Posterior cingulate gyrus (tissue), 11 donors: ENCODE measurements at places on chromosomes 5 and 9.

GRCh38 chr9:91067306-91067860 lies 265.8 kb downstream of the SYK start:
- DNase-seq: no peak

- DNase-seq: no peak
Observed at GRCh38 chr5:84248013-84248412, 136.7 kb downstream of the EDIL3 start.

- DNase-seq: no peak
Observed at GRCh38 chr5:126970517-126971017, 59.8 kb downstream of the MARCHF3 start.

GRCh38 chr9:91033797-91034196 lies 232.2 kb downstream of the SYK start:
- DNase-seq: no peak

DNA sequence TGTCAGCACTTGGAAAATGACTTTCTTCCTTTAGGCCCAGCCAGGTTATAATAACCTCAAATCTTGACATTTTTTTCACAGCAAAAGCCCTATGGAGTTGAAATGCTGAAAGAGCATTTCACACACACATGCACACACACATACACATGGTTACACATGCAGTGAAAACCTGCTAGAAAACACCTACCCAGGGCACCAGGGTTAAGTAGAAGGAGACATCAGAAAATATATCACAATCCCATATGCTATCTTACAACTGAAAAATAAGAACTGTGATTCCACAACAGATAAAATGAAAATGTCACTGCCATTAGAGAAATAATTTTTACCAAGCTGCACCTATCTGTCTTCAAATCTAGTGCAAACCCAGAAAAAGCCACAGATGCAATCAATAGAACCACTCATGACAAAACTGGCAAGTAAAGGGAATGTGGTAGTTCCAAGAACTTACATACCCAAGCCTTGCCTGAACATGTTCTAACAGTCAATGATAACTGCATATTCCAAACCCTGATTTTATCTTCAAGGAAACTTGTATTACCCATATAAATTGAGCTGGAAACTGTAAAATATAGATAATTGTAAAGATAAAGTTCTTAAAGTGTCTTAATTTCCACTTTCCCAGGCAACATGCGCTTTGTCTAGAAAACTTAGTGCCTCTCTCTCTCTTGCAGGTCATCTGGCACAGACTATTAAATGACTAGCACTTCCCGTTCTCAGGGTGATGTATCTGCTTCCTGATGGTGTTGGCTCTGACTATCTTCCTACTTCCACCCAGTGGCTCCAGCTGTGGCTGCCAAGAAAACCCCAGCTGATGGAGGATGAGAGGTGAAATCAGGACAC lies 250.2 kb upstream of the PTGER4 start:
- DNase-seq: no peak

GRCh38 chr9:72873456-72873855 lies 79.4 kb downstream of the ALDH1A1 start:
- DNase-seq: no peak

GRCh38 chr5:109656829-109657228 lies 32.9 kb upstream of the MAN2A1 start:
- DNase-seq: peak; percentile 23

GRCh38 chr9:97900738-97901565 lies 21.3 kb downstream of the TRMO start:
- peak; percentile 20 for DNase-seq

- DNase-seq: no peak
Observed at GRCh38 chr9:14077672-14078071, 236.3 kb downstream of the NFIB start.

- DNase-seq: peak; percentile 75
Observed at GRCh38 chr5:172403189-172403796, 51.0 kb downstream of the SH3PXD2B start.

DNA sequence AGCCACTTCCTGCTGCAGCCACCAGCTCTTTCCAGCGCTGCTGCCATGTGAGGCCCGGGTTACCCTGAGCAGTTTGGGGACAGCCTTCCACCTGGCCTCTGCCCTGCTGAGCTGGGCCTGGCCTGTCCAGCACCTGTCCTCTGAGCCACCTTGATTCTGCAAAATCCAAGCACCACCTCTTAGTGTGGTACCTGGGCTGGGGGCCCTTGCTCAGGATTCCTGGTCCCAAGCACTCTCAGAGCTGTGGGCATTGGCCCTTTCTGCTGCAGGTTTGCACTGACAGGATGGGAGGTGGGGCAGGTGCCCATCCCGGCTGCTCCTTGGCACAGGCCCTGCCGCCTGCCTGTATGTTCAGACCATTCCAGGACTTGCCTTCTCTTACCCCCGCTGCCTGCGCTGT lies 309.2 kb upstream of the IRX4 start:
- DNase-seq: no peak

DNA sequence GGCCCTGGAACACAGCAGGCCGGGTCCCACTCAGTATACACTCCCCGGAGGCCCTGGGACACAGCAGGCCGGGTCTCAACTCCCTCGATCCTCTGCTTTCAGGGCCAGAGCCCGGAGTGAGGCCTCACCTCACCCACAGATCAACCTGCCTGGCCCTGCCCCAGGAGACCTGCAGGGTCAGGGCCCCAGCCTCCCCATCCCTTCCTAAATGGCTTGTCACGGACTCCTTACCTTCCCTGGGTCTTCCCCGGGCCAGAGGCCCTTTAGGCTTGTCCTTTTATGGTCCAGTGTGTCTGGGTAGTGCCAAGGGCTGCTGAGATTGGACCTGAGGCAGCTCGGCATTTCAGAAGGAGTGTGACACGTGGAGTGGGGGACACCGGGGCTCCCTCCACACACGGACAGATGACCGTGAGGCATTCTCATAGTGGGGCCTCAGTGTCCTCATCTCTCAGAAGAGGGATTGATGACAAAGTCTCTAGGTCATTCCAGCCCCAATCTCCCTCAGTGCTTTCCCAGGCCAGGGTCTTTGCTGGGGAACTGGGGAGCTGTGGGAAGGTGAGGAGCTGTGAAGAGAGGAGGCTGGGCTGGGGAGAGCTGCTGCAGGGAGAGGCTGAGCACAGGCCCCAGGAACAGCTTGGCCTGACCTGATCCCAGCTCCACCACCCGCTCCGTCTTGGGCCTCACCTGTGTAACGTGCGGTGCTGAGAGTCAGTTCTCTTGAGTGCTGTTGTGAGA lies 18.0 kb upstream of the PLEKHG4B start:
- no peak for DNase-seq

DNA sequence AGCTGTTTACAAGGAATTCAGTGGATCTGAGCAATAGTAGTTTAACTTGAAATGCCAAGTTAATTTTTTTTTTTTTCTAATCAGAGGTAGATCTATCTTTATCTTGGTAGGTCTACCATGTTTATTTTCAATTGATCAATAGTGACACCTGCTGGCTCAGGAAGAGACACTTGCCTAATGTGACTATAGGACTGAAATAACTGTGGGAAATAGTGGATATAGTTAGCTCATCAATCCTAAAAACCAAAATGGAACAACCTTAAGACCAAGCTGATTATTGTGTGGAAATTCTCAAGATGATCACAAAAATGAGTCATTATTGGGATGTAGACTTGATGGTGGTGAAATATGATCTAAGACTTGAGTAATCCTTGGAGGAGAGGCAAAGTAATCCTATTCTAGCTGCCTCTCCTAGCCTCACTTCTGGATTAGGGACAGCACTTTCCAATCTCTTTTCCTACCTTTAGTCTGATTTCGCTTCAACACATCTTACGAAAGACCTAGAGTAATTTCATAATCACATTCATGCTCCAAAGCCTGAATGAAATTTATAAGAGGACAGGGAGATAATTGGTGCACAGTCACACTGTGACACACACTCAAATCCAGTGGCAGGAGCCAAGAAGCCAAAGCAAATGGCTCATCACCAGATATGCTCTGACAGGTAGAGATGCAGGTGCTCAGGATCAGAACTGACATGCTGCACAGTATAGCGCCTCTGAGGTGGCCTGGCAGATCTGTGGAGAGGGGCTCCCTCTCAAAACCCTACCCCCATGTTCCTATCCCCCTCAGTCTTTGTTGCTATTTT lies 156.3 kb downstream of the HMHB1 start:
- DNase-seq: no peak

- no peak for DNase-seq
Observed at GRCh38 chr5:180604271-180604670, 13.0 kb upstream of the SCGB3A1 start.

- no peak for DNase-seq
Observed at GRCh38 chr9:93032545-93032944, 26.0 kb upstream of the SUSD3 start.

DNA sequence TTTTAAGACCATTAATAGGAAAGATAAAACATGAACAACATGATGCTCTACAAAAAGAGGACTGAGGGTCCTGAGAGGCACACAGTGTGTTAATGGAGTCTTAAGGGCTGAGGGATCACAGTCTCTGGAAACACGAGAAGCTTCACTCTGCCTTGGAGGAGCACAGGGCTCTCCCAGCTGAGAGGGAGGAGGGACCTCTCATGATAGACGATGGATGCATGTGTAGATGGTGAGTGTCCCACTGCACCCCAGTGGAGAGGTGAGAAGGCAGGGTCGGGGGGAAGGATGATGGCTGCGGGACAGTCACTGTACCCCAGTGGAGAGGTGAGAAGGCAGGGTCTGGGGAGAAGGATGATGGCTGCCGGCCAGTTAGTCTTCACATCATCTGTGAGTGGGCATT lies 613.4 kb downstream of the IRX1 start:
- no peak for DNase-seq

DNA sequence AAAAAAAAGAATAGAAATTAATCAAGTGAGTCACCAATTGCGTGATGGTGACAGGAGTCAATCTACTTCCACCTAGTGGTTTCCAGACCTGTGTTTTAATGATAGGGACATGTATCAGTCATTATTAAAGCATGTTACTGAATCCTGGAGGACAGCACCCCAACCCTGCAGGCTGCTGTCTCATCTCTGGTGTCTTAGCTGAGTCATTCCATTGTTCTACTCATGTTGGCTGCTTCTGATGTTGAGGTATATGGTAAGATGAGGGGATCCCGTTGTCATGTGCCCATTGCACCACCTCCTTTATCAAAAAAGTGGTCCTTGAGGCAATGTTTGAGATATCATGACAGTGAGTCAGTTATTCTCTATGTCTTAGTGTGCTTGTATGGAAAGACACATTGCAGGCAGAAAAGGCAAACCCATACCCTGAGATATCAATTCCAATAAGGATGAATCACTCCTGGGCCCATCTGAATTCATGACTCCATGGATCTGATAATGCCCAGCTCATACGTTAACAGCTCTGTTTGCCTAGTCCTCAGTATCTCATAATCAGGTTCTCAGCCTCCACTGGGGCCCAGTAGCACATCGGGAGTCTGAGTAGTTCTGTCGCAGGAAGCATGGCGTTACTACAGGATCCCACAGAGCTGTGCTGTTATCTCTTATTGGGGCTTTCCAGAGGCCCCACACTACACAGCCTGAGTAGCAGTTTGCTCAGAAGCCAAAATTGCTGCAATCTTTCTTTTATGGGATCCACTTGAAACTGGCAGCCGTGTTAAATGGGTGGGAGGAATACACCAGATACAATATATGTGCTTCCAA lies 31.2 kb downstream of the HMGCS1 start:
- DNase-seq: no peak
